ENCODE measurements at places on chromosomes 16 and 17.

- DNase-seq: no peak
Measured at GRCh38 chr16:57627184-57627871, 1.1 kb upstream of the ADGRG1 start.

- peak; percentile 80 for DNase-seq
Measured at GRCh38 chr16:67430504-67430976, 381 bp upstream of the HSD11B2 start.

GRCh38 chr17:19770985-19771735, 23.1 kb upstream of the ALDH3A1 start:
- DNase-seq: no peak

GRCh38 chr17:4420692-4421131, 13.0 kb upstream of the SPNS3 start:
- DNase-seq: peak; percentile 74

- DNase-seq: no peak
Measured at GRCh38 chr16:2728034-2728433, 8.0 kb upstream of the PRSS27 start.

DNA sequence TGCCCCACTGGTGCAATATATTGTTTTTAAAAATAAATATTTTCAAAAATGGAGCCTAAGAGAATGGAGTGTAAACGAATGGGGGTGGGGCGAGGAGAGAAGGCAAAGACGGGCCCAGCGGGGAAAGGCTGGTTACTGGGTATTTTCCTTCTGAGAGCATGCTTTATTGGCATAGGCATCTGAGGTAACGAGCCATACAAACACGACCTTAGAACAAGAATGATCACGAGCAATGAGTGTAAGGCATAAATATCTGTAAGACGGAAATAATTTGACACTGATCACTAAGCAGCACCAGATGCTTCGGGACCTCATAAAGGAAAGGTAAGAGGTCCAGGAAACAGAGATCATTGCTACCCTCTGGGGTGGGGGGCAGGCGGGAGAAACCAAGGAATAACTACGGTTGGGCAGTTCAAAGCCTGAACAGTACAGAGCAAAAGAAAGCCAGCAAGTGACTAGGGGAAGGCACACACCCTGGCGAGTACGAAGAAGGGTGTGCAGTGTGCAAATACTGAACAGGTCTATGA, 959 bp downstream of the SSH2 start:
- no peak for DNase-seq

- DNase-seq: no peak
Measured at GRCh38 chr17:41766135-41766534, 20.4 kb downstream of the JUP start.

DNA sequence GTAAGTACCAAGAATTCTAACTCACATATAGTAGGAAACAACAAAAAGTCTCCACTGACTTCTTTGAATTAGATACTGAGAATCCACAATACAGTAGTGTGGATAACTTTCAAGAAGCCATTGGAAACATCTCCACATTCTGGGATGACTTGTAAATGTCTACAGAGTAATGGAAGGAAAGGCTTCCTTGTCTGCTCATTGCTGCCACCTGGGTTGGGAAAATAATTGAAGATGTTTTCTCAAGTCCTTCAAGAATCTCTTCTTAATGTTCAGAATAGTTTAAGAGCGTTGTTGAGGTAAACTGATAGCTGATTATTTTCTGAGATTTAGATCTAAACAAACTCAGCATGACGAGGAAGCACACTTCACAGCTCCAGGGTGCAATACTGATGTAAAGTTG, 14.0 kb downstream of the CPSF4L start:
- DNase-seq: no peak

Data from activated CD8-positive, alpha-beta memory T cell treated with anti-CD3 and anti-CD28 coated beads for 24 hours (primary cell).